ENCODE measurements at places on chromosomes 4 and X. TPM values are rescaled to one million over a fixed set of nuclear protein-coding genes. Genes with fewer than 3 reads are reported as not detected.
A peak's percentile ranks its signal among the peaks of the same experiment; 100 is the strongest.

The GJB1 gene
- polyA plus RNA-seq, result 5.4 TPM

DNA sequence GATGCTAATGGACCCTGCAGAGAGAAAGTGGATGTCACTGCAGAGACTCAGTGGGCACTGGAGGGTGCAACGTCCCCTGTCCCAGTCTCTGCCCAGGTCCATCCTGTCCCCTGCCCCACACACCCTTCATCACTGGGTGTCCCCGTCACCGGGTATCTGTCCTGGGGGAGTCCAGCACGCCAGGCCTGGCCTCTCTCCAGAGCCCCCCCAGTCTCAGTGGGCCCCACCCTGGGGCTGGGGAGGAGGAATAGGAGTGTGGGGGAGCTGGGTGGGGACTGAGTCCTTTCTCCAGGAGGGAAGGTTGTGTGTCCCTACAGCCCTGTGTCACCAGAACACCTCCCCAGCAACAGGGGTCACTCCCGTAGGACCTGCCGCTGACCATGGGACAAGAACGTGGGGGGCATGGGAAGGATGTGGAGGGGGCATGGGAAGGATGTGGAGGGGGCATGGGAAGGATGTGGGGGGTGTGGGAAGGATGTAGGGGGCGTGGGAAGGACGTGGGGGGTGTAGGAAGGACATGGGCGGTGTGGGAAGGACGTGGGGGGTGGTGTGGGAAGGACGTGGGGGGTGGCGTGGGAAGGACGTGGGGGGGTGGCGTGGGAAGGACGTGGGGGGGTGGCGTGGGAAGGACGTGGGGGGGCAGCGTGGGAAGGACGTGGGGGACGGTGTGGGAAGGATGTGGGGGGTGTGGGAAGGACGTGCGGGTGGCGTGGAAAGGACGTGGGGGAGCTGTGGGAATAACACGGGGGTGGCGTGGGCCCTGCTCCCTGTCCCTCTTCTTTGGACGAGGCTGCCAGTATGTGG is 21.0 kb upstream of the SPON2 start:
- DNase-seq, result no peak

DNA sequence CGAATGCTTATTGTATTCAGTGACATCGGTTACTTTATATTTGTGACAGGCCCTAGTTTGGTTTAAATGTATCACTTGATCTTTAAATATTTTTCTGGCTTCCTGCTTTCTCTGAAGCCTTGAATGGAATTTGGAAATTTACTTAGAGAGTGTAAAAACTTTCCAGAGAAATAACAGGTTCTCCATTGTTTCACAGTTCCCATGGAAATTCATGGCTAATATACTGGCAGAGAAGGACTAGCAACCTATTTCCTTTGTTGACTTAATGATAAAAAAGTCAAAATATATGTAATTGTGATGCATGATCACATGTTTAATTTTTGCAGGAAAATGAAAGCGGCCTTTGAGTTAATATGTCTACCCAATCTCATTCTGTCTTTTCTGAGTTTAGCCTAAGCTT is 13.2 kb downstream of the NEIL3 start:
- no peak for DNase-seq

GRCh38 chr4:139509727-139510410 is 46.1 kb downstream of the SETD7 start:
- no peak for DNase-seq

The ZMAT1 gene
- 21.5 TPM for polyA plus RNA-seq

The IL15 gene
- 0.74 TPM for polyA plus RNA-seq

DNA sequence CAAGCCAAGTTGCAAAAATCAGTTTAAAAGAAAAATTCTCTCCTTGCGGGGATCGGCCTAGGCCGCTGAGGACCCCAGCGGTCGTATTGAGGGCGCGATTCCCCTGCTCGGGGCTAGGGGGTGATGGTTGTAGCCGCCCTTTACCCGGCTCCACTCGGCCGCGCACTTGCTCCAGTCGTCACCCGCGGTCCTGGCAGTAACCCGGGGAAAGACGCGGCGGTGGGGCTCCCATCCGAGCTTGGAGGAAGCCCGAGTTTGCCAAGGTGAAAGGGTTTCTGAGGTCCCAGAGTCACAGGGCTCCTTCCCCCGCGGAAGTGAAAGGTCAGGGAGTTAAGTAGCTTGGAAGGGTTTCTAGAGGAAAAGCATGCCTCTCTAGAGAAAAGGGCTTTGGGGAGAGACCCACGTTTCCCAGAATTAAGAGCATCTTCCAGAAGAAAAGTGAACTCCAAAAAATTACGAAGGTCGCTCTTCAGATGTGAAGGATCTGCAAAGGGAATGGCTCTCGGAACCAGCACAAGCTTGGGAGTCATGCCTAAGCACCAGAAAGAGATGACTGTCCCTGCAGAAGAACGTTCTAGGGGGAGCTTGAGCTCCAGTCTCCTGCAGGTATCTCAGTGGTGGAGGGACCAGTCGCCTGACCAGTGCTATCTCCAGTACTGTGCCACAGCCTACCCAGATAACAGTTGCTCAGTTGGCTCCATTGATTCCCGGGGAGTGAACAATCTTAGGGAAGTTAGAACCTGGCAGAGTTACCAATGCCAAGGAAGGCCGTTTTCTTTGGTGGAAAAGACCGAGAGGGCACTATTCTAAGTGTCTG is 875 bp downstream of the LAP3 start:
- DNase-seq, result no peak

DNA sequence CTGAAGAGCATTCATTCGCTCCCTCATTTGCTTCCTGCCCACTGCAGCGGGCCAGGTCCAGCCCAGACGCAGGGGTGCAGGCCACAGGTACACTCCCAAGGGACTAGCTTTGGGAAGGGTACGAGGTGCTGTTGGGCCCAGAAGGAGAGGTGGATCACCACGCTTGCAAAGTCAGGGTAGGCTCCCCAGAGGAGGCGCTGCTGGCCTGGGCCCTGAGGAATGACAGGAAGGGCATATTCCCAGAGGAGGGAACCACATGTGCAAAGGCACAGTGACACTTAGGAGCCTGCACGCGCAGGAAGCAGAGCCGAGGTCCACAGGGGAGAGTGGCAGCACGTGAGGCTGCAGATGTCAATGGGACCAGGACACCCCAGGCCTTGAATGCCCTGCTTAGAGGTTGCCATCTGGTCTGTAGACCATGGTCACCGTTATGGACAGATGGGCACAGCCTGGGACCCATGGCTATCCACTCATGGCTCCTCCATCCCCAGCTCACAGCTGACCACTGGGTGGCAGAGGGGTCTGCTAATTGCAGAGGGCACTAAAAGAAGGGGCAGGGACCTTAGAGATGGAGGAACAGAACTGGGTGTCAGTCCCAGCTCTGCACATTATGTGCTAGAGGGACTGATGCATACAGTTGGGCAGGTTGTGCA is 7.9 kb downstream of the HTRA3 start:
- DNase-seq, result no peak

DNA sequence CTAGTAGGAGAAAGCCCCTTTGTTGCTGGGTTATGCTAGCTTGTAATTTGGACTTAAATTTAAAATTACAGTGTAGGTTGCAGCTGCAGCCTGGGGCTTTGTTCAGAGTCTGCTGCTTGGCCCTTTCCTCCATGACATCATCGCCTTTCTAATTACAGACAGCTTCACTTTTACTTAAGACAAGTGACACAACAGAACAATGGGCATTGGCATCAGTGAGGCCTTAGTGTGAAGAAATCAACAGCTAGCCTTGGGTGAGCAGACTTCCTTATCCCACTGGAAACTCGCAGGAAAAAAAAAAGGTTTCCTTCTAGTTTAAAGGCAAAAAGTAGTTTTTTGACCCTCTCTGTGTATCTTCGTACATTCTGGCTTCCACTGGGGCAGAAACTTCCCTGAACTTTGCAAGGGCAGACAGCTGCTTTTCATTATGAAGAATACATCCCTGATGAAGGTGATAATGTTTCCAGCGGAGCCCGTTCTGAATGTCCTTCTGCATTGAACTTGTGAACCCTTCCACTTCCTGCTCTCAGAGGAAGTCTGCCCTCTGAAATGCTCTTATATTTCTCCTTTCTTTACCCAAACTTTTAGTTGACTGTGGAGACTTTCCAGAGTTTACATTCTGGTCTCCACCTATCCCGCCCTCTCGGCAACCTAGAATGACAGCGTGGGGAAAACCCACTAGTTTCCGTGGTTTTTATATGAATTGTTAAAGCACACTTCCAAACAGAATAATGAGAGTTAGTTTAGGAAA is 123.2 kb upstream of the FAM9C start:
- no peak for DNase-seq

The NAT8L gene
- 7.3 TPM for polyA plus RNA-seq

DNA sequence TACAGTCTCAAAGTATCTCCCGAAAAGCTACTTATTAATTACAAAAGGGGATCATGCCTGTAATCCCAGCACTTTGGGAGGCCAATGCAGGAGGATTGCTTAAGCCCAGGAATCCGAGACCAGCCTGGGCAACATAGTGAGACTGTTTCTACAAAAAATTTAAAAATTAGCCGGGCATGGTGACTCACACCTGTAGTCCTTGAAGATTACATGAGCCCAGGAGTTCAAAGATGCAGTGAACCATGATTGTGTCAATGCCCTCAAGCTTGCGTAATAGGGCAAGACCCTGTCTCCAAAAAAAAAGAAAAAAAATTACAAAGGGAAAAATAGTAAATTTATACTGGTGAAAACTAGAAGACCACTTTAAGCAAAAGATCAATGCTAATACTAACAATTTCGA is 3.3 kb upstream of the PORCN start:
- no peak for DNase-seq

The ENPEP gene
- polyA plus RNA-seq, result 27.7 TPM

DNA sequence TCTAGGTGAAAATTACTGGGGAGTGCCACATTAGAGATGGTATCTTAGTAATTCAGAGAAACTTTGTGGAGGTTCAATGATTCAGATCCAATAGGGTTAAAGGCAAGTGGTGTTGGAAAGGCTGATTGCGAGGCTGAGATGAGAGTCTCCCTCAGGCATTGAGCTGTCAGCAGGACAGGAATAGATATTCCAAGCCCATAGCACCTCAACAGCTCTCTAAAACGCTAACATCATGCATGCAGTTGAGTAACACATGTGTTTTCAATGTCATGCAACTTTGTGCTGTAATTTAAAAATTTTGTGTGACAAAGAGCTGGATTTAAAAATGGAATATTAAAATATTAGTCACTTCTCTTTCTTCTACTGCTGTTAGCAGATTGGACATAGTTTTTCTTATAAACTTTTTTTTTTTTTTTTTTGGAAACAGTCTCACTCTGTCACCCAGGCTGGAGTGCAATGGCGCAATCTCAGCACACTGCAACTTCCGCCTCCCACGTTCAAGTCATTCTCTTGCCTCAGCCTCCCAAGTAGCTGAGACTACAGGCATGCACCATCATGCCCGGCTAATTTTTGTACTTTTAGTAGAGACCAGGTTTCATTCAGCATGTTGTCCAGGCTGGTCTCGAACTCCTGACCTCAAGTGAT is 173.5 kb upstream of the C1QTNF7 start:
- DNase-seq, result no peak

The ZNF157 gene
- polyA plus RNA-seq, result 1.2 TPM

The BBS12 gene
- 6.4 TPM for polyA plus RNA-seq

DNA sequence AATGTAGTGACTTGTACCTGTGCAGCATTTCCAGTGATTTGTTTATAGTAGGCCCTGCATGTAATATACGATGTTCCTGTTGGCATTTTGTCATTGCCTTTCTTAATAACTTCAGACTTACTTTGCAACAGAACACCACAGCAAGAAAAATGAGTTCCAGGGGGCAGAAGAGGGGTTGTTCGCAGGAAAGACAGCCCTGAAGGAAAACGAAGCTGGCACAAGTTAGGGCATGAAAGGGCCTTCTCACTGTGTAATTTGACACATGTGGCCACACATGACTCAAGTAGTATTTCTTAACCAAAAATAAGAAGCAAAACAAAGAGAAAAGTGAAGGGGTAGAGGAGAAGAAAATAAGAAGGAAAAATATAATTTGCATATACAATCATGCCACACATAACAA is 265.8 kb upstream of the SMIM31 start:
- DNase-seq, result no peak

DNA sequence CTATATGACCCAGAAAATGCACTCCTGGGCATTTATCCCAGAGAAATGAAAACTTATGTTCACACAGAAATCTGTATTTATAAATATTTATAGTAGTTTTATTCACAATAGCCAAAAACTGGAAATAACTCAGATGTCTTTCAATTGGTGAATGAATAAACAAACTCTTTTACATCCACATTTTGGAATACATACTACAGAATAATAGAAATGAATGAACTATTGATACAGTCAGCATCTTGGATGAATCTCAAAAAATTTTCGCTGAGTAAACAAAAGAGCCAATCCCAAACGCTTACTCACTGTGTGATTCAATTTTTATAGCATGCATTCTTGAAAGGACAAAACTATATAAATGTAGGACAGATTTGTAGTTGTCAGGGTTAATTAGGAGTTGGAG is 75.1 kb upstream of the HTR2C start:
- no peak for DNase-seq

DNA sequence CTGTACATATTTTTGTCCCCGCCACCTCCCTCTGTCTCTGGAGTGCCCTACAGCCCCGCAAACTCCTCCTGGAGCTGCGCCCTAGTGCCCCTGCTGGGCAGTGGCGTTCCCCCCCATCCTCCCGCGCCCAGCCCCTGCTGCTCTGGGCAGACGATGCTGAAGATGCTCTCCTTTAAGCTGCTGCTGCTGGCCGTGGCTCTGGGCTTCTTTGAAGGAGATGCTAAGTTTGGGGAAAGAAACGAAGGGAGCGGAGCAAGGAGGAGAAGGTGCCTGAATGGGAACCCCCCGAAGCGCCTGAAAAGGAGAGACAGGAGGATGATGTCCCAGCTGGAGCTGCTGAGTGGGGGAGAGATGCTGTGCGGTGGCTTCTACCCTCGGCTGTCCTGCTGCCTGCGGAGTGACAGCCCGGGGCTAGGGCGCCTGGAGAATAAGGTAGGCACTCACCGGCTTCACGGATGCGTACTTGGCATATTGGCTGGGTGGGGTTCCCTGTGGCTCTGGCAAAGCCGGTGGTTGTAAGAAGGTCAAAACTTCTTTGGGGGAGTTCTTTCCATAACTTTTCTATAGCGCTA is 653 bp downstream of the HHIP start:
- peak; percentile 36 for DNase-seq

The NCAPG gene
- polyA plus RNA-seq, result 47.7 TPM

The HMGN5 gene
- 25.4 TPM for polyA plus RNA-seq

- DNase-seq, result no peak
These were observed 49.2 kb upstream of the TAB3 start for GRCh38 chrX:30938295-30938694.

The NWD2 gene
- polyA plus RNA-seq, result 0.03 TPM

The LYAR gene
- polyA plus RNA-seq, result 21.6 TPM

- DNase-seq, result no peak
These were observed 654 bp upstream of the STS start for GRCh38 chrX:7146703-7147412.

DNA sequence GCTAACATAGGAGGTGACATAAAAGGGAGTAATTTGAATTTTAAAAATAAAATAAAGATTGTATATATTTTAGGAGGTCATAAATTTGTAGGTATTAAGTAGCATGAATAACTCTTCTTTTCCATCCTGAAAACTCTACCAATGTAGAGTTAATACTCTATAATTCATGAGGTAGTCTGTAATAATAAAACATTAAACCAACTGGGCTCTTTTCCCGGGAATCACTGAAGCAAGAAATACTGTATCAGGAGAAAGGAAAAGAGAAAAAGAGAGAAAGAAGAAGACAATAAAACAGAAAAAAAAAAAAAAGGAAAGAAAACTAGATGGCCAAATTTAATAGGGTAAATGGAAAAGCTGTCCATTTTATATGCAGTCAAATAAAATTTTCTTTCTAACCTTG is 984.4 kb downstream of the CCSER1 start:
- DNase-seq, result no peak

- DNase-seq, result no peak
These were observed 32.0 kb downstream of the LAS1L start for GRCh38 chrX:65502618-65503017.

Measured in left lung (tissue), 14 donors.